ENCODE measurements at places on chromosomes 2 and 18.

GRCh38 chr2:233485726-233486125, 80.9 kb downstream of the USP40 start:
- DNase-seq: no peak

GRCh38 chr18:12423393-12423792, 15.7 kb downstream of the PRELID3A start:
- DNase-seq: no peak

- no peak for DNase-seq
Observed at GRCh38 chr2:176535467-176536113, 266.3 kb downstream of the MTX2 start.

DNA sequence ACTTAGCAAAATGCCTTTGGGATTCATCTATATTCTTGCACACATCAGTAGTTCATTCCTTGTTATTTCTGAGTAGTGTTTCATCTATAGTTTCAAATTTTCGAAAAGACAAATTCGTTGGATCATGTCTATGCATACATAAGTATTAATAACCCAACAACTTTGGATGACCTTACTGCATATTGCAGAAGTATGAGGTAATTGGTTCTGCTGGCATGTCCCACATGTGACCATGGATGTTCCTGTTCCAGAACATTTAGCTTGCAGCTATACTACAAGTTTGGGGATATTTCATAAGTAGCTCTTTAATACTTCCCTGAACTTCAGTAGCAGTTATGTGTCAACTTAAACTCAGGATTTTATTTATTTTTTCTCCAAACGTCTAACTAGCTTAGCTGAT, 44.9 kb downstream of the APLF start:
- DNase-seq: no peak

DNA sequence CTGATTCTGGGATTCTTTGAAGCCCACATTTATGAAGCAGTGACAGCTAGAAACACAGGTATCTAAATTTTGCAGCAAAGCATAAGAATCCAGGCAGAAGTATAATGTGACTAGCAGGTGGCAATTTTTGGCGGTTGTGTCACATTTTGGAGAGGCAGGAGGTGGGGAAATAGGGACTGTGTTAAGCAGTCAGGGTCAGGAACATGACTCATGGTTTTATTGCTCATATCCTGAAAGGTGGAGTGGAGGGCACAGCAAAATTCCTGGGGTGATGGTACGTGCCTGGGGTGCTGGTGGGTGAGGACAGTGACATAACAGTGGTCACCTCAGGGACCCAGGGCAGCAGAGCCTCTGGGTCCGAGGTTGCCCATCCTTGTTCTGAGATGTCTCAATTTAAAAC, 63.5 kb upstream of the TTN start:
- no peak for DNase-seq

- no peak for DNase-seq
Observed at GRCh38 chr2:227813562-227814353, at the start of gene CCL20. CCL20 (plus strand) TSS chr2:227813842; CDS start chr2:227813912, 70 bp downstream.

DNA sequence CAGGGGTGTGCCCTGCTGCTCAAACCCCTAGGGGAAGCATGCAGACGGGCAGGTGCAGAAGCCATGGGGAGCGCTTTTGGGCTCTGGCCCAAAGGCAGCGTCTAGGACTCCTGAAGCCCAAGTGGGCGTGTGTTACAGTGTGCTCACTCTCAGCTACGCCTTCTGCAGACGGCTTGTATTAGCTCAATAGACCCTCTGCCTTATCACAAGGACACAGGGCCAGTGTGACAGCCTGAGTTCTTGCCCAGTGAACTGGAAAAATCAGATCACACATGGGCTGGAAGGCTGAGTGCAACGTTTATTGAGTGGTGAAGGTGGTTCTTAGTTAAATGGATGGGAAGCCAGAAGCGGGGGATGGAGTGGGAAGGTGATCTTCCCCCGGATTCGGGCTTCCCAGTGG, 210.9 kb downstream of the CDH20 start:
- DNase-seq: no peak

- no peak for DNase-seq
Observed at GRCh38 chr18:51077217-51077616, 47.2 kb downstream of the SMAD4 start.

DNA sequence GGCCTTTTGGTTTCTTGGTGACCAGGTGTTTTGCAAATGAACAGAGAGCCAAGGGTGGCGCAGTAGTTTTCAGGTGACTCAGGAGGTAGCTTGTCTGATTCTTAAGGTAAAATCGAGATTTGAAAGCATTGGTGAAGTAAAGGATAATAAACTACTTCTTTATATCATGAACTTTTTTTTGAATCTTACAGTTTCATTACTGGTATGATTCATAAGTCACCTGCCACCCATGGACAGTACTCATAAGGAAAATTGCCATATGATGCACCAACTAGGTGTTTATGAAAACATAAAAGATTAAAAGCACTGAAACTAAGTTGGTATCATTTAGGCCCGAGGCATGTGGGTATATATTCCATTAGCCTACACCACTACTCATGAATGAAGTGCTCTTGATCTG, 84.1 kb upstream of the MGAT5 start:
- peak; percentile 60 for DNase-seq

DNA sequence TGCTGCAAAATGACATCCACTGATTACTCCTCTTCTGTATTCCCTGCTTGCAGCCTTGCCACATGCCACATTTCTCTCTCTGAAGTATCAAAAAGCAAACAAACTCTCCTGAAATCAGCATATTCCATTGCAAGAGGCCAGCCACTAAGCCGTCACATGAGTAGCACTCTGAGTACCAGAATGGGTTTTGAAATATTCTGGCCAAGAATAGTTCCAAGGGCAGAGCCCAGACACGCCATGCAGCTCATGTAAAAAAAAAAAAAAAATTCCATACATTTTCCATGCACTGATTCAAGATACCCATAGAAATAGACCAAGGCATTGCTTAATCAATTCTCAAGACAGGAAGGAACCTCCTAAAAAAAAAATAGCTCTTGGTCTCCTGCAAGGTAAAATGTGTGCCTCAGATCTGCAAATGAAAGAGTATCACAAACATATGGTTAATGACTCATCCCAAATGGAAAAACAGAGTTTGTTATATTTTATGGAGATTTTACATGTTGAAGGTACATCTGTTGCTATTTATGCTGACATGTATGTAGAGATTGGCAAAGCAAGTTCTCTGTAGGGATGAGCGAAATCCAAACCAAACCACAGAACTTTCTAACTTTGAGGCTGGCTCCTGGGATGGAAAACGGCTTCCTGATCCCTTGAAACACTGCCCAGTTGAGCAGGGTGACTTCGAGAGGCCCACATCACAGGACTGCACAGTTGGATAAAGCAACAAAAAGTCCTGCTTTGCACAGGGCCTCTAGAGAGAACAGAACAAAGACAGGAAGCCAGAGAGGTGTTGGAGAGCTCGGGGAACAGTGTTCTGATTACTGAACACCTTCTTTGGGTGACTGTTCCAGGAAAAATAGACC, 346.2 kb downstream of the ZNF521 start:
- no peak for DNase-seq

DNA sequence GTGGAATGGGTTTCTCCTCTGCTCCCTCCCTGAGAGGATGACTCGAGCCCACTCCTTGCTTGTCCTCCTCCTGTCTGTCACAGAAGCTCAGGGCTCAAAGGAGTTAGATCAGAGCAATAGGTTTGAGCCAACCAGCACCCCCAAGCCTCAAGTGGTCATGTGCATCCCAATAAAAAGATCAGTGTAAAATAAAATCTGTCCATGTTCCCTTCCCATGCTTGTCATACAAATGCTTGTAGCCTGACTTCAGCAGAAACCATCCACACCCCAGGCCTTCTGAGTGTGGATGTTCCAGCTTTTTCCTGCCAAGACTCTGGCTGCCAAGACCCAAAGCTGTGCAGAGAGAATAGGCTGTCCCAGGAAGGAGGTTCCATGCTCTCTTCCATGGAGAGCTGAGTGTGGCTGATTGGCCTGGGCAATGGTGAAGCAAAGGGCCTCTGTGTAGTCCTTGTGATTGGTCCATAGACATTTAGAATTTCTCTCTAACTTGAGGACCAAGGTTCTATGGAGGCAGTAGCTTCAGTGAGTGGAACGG, 67.4 kb downstream of the GYPC start:
- no peak for DNase-seq

DNA sequence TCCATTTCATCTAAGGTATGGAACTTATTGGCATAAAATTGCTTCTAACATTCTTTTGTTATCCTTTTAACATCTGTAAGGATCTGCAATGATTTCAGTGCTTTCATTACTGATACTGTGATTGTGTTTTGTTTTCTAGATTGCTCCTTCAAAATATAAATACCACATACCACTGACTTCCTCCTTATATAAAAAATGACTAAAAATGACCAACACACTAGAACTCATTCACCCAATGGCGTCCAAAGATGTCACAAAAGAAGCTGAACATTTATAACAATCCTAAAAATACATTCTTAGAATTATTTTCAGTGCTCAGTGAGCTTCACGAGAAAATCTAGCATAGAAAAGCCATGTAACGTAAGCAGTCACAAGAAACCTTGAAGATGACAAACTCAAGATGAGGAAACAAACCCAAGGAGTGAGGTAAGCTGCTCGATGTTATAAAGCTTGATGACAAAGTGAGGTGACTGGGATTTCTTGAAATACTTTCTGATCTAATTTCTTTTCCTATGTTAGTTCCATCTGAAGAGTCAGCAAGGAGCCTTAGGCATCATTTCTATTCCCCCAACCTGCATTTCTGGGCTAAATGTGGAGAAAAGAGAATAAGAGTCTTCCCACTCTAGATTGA, 42.6 kb downstream of the PNO1 start:
- DNase-seq: no peak

DNA sequence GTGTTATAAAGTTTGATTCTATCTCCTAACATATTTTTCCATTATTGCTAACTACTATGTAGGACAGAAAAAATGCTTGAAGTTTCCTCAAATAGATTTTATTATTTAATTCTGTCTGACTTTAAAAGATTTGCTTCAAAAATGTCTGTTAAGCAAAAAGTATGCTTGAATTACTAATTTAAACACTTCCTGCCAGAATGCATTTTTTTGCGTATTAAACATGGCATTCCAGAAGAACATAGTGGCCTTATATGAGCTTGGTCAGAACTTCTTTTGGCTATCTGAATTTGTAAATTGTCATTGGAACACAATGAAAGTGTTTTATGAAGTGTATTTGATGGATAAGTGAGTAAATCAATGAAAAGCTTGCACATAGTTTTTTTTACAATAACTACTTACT, 37.8 kb downstream of the MBD5 start:
- no peak for DNase-seq

- no peak for DNase-seq
Observed at GRCh38 chr2:230657462-230657861, 55.2 kb upstream of the CAB39 start.

- no peak for DNase-seq
Observed at GRCh38 chr2:150612957-150613710, 125.7 kb upstream of the RND3 start.

- DNase-seq: no peak
Observed at GRCh38 chr2:240889601-240890560, 6.1 kb downstream of the MAB21L4 start.

- DNase-seq: peak; percentile 60
Observed at GRCh38 chr2:166384774-166385173, 9.0 kb upstream of the SCN9A start.

DNA sequence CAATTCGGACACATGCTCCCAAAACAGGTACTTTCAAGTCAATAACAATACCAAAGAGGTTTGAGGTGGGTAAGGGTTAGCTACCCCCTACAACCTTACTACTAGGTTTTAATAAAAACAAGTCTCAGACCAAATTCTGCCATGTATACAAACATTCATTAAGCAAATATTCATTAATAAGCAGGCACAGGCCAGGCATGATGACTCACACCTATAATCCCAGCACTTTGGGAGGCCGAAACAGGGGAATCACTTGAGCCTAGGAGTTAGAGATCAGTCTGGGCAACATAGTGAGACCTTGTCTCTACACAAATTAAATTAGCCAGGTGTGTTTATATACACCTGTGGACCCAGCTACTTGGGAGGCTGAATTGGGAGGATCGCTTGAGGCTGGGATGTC, 11.7 kb upstream of the ELAC1 start:
- DNase-seq: no peak

DNA sequence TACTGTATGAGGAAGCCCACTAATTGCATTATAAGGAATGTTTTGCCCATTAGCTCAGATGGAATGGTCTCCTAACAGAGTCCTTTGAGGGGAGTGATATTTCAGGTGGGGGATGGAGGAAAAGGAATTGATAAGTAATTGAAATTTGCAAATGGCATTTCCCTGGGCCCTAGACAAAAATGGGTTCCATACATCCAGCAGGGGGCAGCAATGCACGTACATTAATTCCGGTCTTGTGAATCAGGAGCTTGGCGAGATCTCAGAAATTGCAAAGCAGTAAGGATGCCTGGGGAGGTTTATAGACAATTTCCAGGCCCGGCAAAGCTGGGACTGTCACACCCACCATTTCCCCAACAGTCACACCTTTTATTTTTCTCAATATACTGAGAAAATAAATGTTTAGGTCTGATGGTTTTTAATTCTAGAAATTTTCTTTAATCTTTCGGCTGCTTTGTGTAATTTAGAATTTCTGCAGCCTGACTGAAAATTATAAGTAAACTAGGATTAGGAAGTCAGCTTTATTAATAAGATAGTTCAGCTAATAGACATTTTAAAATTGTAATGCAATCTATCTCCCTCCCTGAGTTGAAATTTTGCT, 122.8 kb downstream of the LYPD1 start:
- DNase-seq: peak; percentile 75

Data from MM.1S (cell line).